ENCODE measurements at places on chromosomes 3 and 15. TPM values are rescaled to one million over a fixed set of nuclear protein-coding genes. Genes with fewer than 3 reads are reported as not detected.

GRCh38 chr15:98858610-98859023 is 149.0 kb downstream of the PGPEP1L start:
- no peak for DNase-seq
- peaks cover 63% of the 10 kb centered on the region for H3K4me1 ChIP-seq
- no peaks in the 10 kb centered on the region for H3K36me3 ChIP-seq
- H3K27ac ChIP-seq, result peak overlapping the region; percentile 66
- no peaks in the 10 kb centered on the region for H3K27me3 ChIP-seq

DNA sequence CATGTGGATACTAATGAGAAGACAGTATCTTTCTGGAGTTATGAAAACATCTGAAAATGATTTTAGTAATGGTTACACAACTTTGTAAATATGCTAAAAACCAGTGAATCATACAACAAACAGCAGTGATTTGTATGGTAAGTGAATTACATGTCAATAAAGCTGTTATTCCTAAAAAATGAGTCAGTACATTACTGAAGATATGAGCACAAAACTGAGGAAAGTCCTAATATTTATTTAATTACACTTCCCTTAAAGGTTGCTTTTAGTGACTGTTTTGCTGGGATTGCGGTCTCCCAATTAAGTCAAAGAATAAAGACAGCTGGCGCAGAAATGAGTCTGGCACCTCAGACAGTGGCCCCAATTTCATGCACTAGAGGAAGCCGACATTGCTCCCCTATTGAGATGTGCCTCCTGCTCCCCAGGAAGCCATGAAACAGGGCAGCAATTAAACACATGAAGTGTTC is 50.9 kb upstream of the FSIP1 start:
- no peaks in the 10 kb centered on the region for H3K36me3 ChIP-seq
- no peak overlapping the region for H3K4me3 ChIP-seq
- no peak overlapping the region for H3K27ac ChIP-seq
- H3K4me1 ChIP-seq, result no peaks in the 10 kb centered on the region
- no peak for DNase-seq

DNA sequence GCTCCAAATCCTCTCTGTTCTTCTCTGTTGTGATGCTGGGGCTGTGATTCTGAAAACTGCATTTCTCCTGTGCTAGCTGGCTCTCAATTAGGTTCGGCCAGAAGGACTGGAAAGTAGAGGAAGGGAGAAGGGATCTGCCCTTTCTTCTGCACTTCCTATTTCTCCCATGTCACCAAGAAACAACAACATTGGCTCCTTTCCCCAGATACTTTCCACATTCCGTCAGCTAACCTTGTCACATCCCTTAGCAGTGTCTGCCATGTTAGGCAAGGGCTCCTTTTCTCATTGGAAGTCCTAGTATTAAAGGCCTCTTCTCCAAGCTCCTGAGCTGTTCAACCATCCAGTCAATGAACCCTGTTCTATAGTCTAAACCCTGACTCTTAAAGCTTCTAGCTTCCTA is 171.1 kb downstream of the ZNF621 start:
- H3K4me3 ChIP-seq, result no peak overlapping the region
- H3K36me3 ChIP-seq, result no peaks in the 10 kb centered on the region
- no peaks in the 10 kb centered on the region for H3K4me1 ChIP-seq

GRCh38 chr15:101618076-101618475 is 34.1 kb downstream of the TM2D3 start:
- H3K27ac ChIP-seq, result no peak overlapping the region
- peaks cover 9% of the 10 kb centered on the region for H3K36me3 ChIP-seq
- H3K27me3 ChIP-seq, result no peaks in the 10 kb centered on the region
- DNase-seq, result no peak

- H3K4me1 ChIP-seq, result peaks cover 48% of the 10 kb centered on the region
- H3K27ac ChIP-seq, result peak overlapping the region; percentile 62
These were observed 75.2 kb downstream of the FBXL22 start for GRCh38 chr15:63672369-63672768.

DNA sequence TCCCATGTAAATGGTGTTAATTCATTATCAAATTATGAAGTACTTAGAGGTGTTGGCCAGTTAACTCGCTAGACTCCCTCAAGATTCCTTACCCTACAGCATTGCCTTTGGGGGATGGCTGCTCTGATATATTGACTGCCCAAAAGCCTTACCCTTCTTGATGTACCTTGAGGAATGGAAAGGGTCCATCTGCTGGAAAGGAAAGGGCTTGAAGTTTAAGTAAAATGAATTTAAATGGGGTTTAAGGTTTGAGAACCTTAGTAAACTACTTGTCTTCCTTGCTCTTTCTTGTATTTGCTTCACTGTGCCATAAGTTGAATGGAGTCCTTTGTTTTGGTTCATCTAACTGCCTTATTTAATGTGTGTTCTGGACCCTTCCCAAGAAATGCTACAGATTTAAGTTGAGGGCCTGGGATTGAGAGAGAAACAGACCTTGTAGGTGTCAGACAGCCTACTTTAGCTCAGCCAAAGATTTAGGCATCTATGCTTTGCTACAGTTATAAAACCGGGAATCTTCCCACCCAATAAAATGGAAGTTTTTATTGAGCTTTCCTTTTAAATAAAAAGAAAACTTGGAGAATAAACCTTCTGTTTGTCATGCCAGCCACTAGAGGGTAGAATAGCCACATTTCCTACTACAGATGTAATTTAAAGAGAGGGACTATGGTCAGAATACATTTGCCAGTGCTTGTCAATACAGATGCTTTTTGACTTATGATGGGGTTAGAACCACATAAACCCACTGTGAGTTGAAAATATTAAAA is 25.3 kb downstream of the CMSS1 start:
- no peaks in the 10 kb centered on the region for H3K36me3 ChIP-seq
- peaks cover 13% of the 10 kb centered on the region for H3K4me1 ChIP-seq
- H3K27ac ChIP-seq, result no peak overlapping the region
- DNase-seq, result no peak

DNA sequence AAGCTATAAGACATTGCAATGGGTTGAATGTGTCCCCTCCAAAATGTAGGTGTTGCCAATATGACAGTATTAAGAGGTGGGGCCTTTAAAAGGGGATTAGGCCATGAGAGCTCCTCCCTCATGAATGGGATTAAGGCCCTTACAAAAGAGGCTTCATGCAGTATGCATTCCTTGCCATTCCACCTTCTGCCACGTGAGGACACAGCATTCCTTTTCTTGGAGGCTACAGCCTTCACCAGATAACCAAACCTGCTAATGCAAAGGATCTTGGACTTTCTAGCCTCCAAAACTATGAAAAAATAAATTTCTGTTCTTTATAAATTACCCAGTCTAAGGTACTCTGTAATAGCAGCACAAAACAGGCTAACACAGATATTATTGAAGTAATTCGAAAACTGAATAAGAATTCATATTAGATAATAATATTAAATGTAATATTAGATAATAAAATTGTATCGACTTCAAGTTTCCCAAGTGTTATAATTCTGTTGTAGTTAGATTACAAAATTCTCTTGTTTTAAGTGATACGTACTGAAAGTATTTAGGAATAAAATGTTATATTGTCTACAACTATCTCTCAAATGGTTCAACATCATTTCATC is 29.4 kb upstream of the ATP8B4 start:
- no peak for DNase-seq
- no peak overlapping the region for H3K4me3 ChIP-seq
- H3K4me1 ChIP-seq, result peaks cover 34% of the 10 kb centered on the region
- H3K27me3 ChIP-seq, result peaks cover 2% of the 10 kb centered on the region

- no peaks in the 10 kb centered on the region for H3K36me3 ChIP-seq
- H3K4me3 ChIP-seq, result no peak overlapping the region
- no peak for DNase-seq
- H3K27me3 ChIP-seq, result peaks cover 2% of the 10 kb centered on the region
- no peaks in the 10 kb centered on the region for H3K4me1 ChIP-seq
These were observed 472.5 kb upstream of the WNT5A start for GRCh38 chr3:55959471-55960080.

GRCh38 chr3:197050511-197050910 is 20.9 kb upstream of the MELTF start:
- H3K4me1 ChIP-seq, result peaks cover 13% of the 10 kb centered on the region
- no peak for DNase-seq
- no peak overlapping the region for H3K27ac ChIP-seq

Gene NR2F2
- not detected for total RNA-seq

- no peaks in the 10 kb centered on the region for H3K4me1 ChIP-seq
- no peaks in the 10 kb centered on the region for H3K27me3 ChIP-seq
- H3K27ac ChIP-seq, result no peak overlapping the region
- no peak for DNase-seq
These were observed 621.3 kb upstream of the EPHA6 start for GRCh38 chr3:96192966-96193550.

DNA sequence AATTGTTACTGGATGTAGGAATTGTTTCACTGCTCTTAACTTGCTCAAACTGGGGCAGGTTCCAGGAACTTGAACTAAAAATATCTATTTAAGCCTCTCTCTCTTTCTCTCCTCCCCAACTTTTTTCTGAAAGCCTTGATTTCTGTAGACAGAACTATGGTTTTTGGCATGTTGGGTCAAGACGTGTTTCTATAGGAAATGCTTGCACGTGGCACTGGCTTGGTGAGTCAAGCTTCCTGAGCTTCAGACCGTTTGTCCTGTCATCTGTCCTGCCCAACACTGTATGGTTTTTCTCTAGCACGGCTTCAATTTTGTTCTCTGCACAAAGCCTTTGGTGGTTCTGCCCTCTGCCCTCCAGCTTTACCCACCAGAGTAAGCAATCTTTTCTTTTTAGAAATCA is 13.5 kb downstream of the EAF1 start:
- peaks cover 45% of the 10 kb centered on the region for H3K36me3 ChIP-seq
- no peaks in the 10 kb centered on the region for H3K4me1 ChIP-seq
- no peaks in the 10 kb centered on the region for H3K27me3 ChIP-seq
- no peak overlapping the region for H3K4me3 ChIP-seq
- no peak overlapping the region for H3K27ac ChIP-seq

DNA sequence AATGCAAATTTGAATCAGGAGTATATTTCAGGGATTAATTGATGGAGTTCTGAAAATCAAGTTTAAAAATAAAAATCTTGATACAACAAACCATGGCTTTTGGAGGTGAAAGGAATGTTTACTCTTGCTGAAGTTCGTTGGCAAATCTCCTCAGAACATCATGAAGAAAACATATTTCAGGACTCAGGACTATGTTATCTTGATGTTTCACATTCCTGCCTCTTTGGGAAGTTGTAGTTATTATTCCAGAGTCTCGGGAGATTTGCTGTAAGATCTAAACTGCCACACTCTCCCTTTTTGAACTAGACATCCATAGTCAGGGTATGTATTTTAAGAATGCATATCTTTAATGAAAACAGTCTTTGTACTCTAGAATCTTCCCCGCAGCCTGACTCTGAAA is 271.2 kb downstream of the RBMS3 start:
- no peaks in the 10 kb centered on the region for H3K36me3 ChIP-seq
- peaks cover 3% of the 10 kb centered on the region for H3K27me3 ChIP-seq
- no peak overlapping the region for H3K4me3 ChIP-seq
- DNase-seq, result no peak

DNA sequence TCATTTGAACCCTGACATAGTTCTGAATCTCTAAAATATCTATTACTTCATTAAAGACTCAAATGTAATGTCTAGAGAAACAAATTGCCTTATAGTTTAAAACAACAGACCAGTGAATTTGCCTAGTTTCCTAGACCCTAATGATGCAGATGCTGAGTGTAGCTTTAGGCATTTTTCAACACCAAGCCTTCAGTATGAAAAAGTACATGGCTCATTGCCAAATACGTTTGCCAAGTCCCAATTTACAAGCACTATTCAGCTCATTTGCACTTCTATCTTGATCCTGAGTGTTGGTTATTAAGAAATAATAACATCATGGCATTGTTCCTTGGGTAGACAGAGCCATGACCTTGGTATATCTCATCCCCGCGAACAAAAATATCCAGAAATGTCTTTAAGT is 46.8 kb downstream of the EOMES start:
- no peak for DNase-seq
- no peak overlapping the region for H3K4me3 ChIP-seq
- no peaks in the 10 kb centered on the region for H3K27me3 ChIP-seq

Gene LRRIQ4
- 0.09 TPM for total RNA-seq

Gene PLA1A
- not detected for total RNA-seq

Measured in activated CD4-positive, alpha-beta T cell treated with anti-CD3 and anti-CD28 coated beads for 36 hours (primary cell).